NCI-H1694 treated with DMSO at 0.1 percent for 48 hours (cell line): ENCODE measurements at places on chromosomes 2 and 18.

- no peak for DNase-seq
Measured at GRCh38 chr2:50392185-50392584, 639.7 kb downstream of the NRXN1 start.

DNA sequence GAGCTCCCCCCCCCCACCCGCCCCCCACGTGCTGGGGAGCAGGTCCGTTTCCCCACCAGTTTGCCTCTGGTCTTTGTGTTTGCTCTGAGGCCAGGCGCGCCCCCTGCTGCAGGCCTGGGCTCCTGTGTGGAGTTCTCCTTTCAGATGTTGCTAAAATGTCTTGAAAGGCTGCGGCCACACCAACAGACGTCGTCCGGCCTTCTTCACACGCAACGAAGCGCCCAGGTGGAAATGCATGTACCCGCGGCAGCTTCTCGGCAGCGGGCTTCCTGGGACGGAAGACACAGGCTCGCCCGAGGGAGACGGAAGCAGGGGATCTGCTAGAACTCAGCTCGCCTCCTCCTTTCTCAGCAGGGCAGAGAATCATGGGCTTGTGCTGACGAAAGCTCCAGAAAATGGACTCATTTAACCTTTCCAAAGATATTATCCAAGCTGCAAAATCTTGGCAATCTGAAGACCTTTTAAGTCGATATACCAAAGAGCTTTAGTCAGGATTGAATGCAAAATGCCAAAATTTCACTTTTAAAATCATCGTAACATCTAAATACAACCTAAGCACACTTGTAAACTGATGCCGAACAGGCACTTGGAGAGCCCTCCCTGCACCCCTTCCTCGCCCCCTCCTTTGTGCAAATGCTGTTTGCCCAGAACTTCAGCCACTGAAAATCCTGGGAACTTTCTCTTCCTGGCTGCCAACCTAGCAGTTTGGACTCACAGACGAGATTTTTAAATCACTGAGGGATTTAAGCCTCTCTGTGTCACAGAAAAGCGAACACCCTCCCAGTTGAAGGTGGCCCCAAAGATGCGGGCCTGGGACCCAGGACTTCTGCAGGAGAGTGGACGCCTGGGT lies 125.5 kb upstream of the ZNF516 start:
- DNase-seq = no peak

DNA sequence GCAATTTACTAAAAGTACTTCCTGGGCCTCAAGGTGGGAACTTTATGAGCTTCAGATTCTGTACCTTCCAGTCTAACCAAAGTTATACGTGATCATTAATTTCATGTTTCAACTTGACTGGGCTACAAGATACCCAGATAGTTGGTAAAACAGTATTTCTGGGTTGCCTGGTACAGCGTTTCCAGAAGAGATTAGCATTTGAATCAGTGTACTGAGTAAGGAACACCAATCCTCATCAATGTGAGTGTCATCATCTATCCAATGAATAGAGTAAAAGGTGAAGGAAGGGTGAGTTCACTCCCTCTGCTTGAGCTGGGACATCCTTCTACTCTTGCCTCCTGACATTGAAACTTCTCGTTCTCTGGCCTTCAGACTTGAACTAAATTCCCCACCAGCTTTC lies 274.5 kb upstream of the ID2 start:
- no peak for DNase-seq

- no peak for DNase-seq
Measured at GRCh38 chr18:8091035-8091434, 518.2 kb upstream of the RAB12 start.

GRCh38 chr2:11805920-11806319 lies 59.5 kb downstream of the LPIN1 start:
- no peak for DNase-seq

- no peak for DNase-seq
Measured at GRCh38 chr2:218063896-218064295, 5.2 kb upstream of the RUFY4 start.

DNA sequence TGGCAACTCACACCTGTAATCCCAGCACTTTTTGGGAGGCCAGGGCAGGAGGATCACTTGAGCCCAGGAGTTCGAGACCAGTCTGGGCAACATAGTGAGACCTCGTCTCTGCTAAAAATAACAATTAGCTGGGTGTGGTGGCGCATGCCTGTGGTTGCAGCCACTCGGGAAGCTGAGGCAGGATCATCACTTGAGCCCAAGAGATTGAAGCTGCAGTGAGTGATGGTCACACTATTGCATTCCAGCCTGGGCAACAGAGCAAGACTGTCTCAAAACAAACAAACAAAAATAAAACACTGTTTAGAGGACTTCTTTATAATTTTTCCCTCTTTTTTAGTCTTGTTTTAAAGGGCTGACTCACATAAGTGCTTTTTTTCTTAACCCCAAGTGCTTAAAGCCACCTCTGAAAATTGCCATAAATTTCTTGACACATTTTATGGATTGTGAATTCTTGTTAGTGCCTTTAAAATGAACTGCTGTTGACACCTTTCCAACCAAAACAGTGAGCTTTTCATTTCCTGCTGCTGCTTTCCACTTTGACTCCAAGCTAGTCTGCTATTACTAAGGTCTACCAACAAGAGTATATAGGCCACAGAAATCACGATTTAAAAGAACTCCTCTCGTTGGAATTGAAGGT lies 41.7 kb downstream of the CYP20A1 start:
- DNase-seq = no peak

DNA sequence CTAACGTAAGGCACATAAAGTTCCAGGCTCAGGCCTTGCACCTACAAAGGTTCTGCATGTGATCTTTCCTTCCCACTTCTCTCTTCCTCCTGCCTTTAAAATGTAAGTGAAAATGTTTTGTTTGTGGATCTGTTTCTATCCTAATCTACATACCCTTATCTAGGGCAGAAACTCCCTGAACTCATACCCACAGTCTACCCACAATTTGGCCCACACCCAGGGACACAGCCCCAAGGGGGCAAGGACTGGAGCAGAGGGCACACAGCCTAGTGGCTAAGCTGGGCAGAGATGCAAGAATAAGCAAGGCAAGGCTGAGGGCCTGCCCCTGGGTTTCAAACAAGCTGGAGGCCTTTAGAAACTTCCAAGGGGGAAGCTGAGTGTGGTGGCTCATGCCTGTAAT lies 71.0 kb downstream of the HS1BP3 start:
- no peak for DNase-seq
